ENCODE measurements at places on chromosomes 3 and 15.

DNA sequence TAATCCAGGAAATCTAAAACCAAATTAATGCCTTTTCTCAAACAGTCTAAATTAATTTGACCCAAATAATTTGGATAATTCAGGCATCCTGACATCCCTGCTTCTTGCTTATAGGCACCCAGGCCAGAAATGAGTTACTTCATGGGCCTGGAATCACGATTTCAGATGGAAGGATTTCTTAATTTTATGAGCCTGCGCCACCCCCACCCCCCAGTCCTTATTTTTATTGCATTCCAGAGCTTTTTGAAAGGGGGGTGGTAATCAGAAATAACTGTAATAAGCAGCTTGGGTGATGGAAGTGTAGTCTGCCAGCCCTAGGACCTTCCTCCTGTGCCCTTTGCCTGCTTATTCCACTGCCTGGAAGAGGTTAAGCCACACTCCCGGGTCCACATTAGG, 1.3 kb downstream of the AP2M1 start:
- DNase-seq, result no peak

DNA sequence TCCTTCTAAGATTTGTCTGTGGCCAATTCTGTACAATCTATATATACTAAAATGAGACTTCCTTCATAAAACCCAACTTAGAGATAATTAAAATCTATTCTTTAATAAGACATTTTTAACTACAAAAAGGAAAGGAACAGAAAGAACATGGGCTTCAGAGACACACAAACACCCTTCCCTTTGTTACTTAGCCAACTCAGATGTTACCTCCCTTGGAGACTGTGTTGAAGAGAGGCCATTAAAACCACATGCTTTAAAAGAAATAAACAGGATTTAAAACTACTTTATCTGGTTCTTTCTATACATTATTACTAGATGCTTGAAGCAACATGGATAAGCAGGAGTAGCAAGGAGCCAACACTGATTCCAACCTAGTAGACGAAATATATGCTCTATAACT, 42.0 kb downstream of the LRRFIP2 start:
- no peak for DNase-seq

- no peak for DNase-seq
Observed at GRCh38 chr3:62653796-62654195, 221.4 kb downstream of the CADPS start.

DNA sequence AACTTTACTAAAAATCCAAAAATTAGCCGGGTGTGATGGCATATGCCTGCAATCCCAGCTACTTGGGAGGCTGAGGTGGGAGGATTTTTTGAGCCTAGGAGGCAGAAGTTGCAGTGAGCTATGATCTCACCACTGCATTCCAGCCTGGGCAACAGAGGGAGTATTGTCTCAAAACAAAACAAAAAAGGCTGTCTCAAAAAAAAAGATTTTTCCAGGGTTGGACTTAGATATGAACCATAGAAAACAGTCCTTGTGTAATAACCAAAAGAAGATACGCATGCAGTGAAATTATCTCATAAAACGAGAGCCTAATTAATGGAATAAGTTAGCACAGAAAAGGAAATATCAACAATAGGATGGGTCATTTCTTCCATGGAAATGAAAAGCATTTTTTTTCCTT, 320.4 kb upstream of the RASGRP1 start:
- DNase-seq, result no peak

DNA sequence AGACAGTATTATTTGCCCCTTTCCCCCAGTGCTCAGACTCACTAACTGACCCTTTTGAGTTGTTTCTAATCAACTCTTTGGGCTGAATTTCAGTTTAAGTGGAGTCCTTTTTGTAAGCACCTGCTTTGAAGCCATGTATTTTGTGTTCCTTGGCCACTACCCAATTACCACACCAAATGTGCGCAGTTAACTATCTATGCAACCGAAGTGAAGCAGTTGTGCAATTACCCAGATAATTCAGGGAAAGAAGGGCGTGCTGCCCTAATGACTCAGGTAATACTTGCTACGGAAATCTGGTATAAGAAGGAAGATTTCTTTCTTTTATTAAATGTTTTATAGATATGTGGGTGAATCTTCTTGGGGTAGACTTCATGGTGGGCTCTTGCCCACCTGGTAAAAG, 371.9 kb upstream of the TBL1XR1 start:
- DNase-seq, result no peak

DNA sequence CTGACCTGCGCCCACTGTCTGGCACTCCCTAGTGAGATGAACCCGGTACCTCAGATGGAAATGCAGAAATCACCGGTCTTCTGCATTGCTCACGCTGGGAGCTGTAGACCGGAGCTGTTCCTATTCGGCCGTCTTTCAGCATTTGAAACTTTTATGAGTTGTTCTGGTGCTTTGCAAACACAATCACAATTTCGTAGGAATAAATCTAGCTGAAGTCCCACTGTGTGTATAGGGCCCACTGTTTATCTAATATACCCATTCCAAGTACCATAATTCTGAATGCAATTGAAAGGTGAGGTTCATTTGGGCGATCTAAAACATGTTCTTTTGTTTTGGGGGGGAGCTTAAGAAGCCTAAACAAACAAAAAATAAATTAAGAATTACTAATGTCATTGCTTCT, 572.1 kb downstream of the FGF12 start:
- no peak for DNase-seq

DNA sequence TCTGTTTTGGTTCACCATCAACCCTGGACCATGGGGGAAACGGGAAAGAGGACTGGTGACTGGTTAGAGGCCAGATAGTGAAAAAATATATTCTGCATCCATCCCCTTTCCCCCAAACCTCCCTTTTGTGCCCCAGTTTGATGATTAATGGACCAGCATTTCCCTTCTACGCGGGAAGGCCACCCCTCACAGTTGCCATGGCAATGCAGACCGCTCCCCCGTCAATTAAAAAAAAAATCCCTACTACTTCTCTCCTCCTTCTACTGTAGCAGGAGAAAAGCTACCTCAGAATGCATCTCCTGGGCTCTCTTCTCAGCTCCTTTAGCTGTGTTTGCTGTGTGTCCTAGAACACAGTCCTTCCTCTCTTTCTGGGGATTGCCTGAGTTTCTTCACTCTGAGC, 4.0 kb downstream of the BAHD1 start:
- DNase-seq, result no peak

GRCh38 chr15:64503197-64503596, 42.8 kb downstream of the ZNF609 start:
- no peak for DNase-seq

GRCh38 chr3:157081626-157082210, 78.2 kb downstream of the CCNL1 start:
- peak; percentile 92 for DNase-seq

GRCh38 chr15:57698243-57698642, 8.3 kb upstream of the POLR2M start:
- DNase-seq, result no peak
